ENCODE measurements at places on chromosomes 7 and 10.
A peak's percentile ranks its signal among the peaks of the same experiment; 100 is the strongest.

GRCh38 chr7:51220226-51220625 is 96.4 kb downstream of the COBL start:
- DNase-seq = no peak

DNA sequence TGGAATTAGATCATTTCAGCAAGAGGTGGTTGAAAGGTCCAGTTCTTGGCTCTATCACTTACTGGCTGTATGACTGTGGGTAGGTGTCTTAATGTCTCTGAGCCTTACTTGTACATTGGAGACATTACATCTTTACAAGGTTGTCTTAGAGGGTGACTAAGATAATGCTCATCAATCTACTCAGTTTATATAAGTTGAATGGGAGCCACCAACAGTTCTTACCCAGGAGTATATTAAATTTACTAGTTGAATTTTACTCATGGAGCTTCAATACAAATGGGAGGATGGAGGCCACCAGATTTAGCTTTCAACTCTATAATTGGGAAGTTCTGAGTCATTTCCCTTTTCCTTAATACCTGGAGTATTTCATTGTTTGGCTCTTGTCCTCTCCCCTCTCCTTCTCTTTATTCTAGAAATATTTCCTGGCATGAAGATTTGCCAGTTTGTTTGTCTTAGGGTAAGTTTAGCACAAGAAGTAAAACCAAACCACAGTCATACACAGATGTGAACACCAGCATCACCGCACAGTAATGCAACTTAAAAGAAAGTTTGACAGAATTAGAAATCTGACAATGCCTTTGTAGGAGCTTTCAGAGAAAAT is 222.8 kb downstream of the LRMDA start:
- DNase-seq = no peak

DNA sequence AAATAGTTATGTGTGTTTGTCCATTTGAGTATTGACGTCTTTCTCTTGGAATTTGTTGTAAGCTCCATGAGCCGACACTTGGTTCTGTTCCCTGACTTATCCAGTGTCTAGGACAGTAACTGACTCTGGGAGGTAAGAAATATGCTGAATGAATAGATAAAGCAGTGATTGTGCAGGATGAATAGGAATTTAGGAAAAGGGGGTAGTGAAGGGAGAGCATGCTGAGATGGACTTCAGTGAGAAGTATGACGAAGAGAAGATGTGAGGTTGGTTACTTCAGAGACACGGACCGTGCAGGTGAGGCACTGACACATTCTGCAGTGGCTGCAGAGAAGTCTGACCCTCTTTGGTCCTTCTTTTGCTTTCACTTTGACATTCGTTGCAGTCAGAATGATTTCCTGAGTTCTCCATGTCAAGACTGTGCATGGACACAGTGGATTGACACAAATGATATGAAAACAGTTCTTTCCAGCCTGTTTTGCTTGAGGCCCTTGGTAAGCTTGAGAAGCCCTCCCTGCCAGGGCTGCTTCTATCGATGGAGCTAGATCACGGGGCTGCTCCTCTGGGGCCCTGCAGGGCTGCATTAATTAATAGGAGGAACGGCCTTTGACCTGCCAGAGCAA is 261.5 kb upstream of the SORCS1 start:
- no peak for DNase-seq

DNA sequence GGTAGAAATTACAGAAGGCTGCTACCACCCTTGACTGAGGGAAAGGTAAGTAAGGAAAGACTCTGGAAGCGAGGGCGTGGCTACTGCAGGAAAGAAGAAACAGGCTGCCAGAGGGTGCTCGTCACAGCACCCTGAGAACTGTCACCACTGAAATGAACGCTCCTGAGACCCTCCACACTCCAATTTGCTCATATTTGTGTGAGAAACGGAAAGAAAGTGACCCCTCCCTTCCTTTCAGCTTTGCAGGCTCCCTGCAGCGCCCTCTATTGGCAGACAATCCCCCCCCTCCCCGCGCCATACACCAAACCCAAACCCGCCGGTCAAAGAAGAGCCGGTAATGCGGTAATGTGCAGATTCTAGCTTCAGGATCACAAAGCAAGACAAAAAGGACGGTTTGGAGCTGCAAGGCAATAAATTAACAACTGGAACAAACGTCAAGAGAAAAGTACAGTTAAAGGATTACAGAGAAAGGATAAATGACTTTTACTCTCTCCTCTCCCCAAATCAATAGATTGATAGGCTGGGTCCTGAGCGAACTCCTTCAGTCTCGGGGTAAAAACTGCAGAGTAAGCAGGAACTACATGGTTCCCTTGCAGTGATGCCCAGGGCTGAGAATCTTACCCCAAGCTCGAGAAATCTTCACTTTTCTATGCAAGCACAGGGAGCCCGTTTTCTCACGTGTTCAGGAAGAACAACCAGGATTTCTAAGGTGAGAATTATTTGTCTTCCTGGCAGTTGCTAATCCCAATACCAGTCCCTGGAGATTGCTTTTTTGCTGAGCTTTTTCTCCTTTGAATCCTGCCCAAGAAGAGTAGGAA is 47.6 kb downstream of the STEAP1B start:
- DNase-seq = peak; percentile 16

- peak; percentile 3 for DNase-seq
These were observed 274.9 kb upstream of the GALNT17 start for GRCh38 chr7:70856901-70857630.

DNA sequence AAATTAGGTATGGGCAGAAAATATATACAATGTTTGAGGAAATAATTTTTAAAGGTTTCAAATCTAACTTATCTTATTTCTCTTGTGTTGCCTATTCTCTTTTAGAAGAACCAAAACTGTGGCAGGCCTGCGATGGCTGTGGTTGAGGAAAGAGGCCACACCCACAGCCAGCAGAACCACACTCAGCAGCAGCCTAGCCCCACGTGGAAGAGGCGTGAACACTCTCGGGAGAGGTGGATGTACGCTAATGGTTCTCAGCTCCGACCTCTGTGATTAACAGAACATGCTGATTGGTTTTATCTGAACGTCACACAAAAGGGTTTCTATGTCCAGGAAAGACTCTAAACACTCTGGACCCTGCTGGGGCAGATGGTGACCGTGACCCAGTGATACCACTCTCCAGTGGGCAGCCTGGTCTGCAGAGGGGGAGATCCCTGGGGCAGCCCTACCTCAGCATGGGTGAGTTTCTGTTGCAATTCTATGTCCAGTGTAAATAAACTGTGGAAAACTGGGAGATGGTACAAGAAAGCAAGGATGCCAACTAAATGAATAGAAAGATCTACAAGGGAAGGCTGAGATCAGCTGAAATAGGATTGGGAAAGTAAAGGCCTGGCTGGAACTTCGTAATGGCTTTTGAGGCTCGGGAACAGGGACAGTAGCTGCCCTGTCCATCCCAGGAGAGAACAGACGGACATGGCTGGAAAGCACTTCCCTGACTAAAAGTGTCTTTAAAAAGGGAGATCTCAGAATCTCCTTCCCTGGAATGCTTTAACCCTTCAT is 26.6 kb downstream of the DIP2C start:
- DNase-seq = peak; percentile 50

DNA sequence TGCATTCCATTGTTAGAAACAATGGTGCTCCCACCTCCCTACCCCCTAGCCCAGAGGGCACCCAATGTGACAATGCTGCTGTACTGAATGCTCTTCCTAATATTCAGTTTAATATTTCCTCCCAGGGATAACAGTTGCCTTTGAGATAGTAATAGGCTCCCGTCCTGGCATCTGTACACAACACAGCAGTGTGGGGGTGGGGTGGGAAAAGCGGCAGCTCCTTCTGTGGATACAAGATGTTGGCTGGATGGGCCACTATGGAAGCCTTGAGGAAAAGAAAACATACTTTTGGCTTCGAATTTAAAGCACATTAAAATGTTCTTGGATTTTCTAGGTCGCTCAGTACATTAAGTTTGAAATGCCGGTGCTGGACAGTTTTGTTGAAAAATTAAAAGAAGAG is 9.2 kb upstream of the ZNF22 start:
- DNase-seq = no peak

- DNase-seq = no peak
These were observed 63.7 kb downstream of the COL13A1 start for GRCh38 chr10:69865450-69865849.

- no peak for DNase-seq
These were observed 27.3 kb downstream of the SNX10 start for GRCh38 chr7:26318921-26319320.

- DNase-seq = no peak
These were observed 303.5 kb upstream of the KLF6 start for GRCh38 chr10:4088354-4089066.

GRCh38 chr7:33750177-33750576 is 155.2 kb upstream of the BMPER start:
- DNase-seq = no peak

DNA sequence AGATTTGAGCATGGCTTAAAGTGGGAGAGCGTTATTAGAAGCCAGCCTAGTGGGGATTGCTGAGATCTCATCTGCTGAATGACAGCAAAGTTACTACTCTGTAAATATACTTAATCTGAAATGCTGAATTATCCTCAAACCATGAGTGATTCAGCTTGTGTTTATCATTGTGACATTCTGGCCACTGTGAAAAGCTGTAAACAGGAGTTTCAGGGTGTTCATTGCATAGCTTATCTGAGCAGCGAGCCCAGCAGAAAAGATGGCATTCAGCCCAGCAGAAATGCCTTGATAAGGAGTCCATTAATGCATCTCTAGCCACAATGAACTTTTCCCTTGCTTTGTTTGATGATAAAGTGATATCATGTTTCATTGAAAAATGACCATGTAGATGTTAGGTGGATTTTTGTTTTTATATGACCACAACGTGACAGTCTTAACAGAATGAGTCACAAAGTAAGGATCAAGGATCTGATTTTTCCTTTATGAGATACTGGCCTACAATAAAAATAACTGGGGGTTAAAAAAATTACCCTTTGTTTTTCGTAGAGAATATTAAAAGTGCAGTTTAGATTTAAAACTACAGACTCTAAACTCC is 7.8 kb downstream of the TES start:
- no peak for DNase-seq

GRCh38 chr10:24440817-24441797 is 232.2 kb downstream of the KIAA1217 start:
- DNase-seq = no peak

- DNase-seq = peak; percentile 48
These were observed 127.8 kb upstream of the ZNF746 start for GRCh38 chr7:149625340-149625946.

DNA sequence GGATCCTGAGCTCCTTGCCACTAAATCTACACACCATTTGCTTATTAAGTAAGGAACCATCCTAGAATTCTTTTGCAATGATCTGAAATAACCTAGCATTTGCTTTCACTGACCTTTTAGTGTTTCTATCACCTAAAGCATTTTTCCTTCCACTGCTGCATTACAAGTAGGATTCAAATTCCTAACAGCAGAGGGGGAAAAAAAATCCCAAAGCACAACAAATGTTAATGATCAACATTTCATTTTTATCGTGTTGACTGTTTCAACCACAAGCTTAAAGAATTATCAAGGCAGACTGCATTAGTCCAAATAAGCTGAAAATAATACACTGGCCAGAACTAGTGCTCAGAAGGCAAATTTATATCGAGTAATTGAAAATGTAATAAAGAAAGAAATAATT is 174.7 kb upstream of the TCF7L2 start:
- no peak for DNase-seq

- no peak for DNase-seq
These were observed 67.9 kb downstream of the PRKCQ start for GRCh38 chr10:6512182-6512581.

DNA sequence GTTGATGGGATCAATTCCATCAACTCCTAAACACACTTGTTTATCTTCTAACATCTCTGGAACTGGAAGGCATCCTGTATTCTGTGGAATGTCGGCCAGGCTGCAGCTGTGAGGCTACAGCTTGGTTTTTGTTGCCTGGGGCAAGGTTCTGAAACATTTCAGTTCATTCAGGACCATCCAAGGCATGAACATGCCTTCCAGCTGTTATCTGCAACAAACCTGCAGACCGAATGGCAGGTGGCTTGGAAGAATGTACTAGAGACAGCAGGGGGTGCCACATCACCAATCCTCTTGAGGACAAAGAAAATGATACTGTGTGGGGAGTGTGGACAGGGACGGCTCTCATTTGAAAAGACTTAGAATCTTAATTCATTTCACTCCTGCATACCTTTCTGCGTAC is 12.4 kb downstream of the PAPOLB start:
- peak; percentile 54 for DNase-seq

DNA sequence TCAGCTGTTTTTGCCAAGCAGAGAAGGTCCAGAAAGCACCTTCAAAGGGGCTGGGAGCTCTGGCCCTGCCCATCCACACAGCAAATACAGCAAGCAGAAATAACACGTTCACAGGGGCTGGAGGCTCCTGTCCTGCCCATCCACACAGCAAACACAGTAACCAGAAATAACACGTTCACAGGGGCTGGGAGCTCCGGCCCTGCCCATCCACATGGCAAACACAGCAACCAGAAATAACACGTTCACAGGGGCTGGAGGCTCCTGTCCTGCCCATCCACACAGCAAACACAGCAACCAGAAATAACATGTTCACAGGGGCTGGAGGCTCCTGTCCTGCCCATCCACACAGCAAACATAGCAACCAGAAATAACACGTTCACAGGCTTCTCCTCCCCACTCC is 558.1 kb downstream of the PTPRN2 start:
- DNase-seq = no peak

- no peak for DNase-seq
These were observed 87.3 kb downstream of the ODAD2 start for GRCh38 chr10:27911539-27911938.

DNA sequence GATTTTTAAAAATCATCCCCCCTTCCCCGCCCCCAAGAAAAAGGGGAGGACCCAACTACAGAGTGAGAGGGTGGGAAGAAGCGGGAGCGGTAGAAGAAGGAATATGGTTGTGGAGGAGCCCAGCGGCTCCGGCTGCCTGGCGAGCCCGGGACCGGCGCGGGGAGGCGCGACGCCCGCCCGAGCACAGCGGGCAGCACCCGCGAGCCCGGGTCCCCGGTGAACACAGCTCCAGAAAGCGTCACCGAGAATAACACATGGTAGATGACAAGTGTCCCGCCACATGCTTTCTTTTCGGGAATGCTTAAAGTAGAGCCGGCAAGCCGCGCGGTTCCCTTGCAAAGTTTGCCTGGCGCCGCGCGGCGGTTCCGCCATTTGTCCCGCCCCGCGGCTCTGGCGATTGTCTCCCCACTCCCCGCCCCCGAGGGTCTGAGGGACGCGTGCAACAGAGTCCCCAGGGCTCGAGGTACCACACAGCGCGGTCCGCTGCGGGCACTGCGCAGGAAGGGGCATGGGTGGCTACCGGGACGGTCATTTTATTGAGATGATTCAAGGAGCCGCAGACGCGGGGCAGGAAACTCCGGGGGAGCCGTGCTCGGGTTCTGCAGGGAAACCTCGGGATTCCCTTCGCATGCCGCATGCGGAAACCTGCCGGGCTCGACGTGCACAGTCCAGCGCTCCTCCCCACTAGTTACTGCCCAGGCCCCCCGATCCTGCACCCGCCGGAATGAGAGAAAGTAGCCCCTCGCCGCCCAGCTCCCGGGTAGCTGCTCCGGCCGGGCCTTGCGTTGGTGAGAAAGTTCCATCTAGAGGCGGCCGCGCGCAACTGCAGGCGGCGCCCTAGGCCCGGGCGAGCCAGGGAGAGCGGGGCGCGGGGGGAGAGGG is 781 bp upstream of the GRM8 start:
- peak; percentile 49 for DNase-seq
